ENCODE measurements at places on chromosomes 7 and 10.

DNA sequence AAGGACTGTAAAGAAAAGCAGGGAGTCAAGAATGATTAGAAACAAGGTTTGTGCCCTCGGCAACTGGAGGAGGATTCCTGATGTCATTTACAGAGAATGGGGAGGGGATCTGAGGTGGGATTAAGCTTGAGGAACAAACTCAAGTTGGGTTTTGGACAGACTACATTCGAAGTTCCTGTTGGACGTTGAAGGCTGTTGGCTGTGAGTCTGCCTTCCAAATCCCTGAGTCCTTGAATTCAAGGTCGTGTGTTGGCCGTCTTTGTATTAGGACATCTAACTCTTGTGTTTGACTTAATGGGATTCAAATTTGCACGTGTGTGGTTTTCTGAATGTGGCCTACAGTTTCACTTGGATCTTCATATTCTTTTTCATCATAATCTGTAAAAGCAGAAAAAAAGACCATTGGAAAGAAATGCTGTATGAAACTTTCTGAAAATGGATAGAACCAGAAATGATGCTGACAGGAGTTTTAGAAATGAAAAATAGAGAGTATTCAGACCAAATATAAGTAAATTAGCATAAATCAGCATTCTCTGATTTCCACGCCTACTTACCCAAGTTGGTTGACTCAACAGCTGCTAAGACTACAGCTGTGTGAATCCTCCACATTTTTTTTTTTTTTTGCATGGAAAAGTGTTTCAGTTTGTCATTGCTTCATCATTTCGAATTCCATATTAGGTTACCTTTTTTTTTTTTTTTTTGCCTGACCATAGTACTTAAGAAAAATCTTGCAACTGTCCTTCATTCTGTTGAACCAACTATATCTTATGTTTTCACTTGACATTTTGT lies 94.8 kb downstream of the KIAA1217 start:
- DNase-seq: no peak

- DNase-seq: no peak
Observed at GRCh38 chr7:109873296-109873695, 1217.6 kb upstream of the LRRN3 start.

GRCh38 chr7:41058986-41059741 lies 643.7 kb downstream of the INHBA start:
- no peak for DNase-seq

GRCh38 chr10:51273574-51273973 lies 199.3 kb downstream of the PRKG1 start:
- DNase-seq: no peak

GRCh38 chr10:994836-995558 lies 6.8 kb downstream of the GTPBP4 start:
- DNase-seq: no peak

DNA sequence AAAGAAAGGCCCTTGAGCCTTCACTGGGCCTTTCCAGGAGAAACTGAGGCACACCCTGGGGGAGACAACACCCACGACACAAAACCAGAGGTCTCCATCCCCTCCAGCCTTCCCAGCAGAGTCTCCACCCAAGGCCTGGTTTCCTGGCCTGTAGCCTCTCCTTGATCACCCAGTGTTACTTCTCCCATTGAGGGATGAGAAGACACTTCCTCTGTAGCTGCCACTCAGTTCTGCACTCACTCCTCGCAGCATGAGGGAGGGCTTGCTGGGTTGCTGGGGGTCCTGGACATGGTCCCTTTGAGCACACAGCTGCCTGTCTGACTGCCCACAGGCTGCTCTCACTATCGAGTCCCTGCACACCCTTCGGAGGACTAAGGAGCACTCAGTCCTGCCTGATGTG lies 438.1 kb upstream of the FOXK1 start:
- no peak for DNase-seq

- no peak for DNase-seq
Observed at GRCh38 chr10:6713716-6714115, 133.6 kb upstream of the PRKCQ start.

DNA sequence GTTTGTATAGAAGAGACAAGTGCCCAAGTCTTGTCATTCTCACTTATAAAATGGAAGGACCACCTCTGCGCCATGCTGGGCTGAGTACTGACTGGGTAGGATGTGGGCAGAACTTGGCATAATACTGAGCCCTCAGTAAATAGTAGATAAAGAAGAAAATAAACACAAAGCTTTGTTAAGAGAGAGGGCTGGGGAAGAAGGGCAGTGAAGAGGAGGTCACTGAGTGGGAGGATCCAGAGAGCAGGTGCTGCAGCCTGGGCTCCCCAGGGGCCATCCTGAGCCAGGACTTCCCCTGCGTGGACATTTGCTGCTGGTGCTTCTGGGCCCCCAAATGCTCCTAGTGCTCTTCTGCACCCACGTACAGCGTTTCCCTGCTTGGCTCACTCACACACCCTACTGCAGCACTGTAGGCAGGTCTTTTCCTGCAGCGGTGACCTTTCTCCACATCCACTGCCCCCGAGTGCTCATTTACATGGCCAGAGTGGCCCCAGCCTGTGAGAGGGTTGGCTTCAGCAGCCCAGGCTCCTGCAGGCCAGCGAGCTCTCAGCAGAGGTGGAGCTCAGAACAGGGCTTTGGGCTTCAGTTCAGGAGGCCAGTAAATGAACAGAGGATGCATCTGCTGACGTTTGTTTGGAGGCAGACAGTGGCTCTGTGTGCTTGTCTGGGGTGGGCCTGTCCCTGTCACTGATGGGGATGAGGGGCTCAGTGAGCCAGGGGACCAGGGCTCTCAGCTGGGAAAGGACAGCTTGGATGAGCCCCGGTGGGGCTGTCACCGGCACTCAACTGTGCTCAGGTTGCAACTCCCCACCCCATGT lies 164.6 kb downstream of the ADARB2 start:
- DNase-seq: no peak

DNA sequence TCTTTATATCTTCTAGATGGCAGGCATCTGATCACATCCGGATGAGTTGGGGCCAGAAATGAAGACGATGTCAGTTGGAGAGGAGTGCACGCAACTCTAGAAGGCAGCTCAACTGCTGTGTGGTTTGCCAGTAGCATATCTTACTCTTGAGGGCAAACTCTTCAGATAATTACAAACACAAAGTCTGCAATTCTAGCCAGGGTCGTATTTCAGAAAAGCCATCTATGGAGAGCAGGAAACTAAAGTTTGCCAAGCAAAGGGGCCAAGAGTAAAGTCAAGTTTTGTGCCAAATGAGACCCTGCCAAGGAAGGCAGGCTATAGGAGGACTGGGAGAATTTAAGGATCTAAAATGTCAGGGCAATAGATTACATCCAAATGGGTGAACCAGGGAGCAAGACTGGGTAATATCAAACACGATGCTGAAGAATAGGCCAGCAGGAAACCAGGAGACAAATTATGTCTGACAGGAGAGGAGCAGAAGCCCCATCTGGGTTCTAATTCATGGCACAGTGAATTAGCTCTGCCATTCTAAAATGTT lies 312.5 kb upstream of the SEMA3C start:
- no peak for DNase-seq

GRCh38 chr10:122089311-122090017 lies 100.5 kb downstream of the TACC2 start:
- DNase-seq: no peak

- DNase-seq: no peak
Observed at GRCh38 chr10:16681521-16681920, 135.7 kb downstream of the RSU1 start.

GRCh38 chr7:139697056-139697455 lies 80.7 kb downstream of the HIPK2 start:
- no peak for DNase-seq

DNA sequence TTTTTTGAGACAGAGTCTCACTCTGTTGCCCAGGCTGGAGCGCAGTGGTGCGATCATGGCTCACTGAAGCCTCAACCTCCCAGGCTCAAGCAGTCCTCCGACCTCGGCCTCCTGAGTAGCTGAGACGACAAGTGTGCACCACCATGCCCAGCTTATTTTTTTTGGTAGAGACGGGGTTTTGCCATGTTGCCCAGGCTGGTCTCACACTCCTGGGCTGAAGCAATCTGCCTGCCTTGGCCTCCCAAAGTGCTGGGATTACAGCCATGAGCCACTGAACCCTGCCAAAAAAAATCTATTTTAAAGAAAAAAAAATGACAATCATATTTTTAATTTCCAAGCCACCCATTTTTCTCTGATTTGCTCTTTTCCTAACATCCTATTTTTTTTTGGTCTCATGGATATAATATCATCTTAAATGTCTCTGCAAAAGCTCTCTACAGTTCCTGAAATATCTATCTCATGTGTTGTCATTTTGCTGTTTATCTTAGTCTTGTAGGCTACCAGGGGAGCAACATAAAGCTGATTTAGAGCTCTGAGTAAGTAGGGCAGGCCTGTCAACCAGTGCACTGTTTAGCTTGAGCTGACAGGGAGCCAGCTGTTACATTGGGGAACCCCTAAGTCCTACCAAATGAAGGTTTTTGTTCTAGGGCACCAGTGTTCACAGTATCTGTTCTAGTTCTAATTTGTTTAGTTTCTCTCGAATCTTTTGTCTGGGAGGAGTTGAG lies 29.9 kb upstream of the HBP1 start:
- DNase-seq: peak; percentile 52

- DNase-seq: no peak
Observed at GRCh38 chr7:44263326-44264082, 61.9 kb downstream of the CAMK2B start.

GRCh38 chr7:92517631-92518030 lies 10.7 kb downstream of the PEX1 start:
- peak; percentile 16 for DNase-seq

DNA sequence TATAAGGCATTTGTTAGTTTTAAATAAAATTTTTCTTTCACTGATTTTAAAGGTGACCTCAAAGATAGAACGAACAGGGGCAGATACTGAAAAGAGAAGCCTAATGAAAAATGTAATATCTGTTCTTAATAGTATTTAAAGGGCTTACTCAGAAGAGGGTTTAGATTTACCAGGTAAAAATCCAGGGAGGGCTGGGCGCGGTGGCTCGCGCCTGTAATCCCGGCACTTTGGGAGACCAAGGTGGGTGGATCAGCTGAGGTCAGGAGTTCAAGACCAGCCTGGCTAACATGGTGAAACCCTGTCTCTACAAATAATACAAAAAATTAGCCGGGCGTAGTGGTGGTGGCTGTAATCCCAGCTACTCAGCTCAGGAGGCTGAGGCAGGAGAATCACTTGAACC lies 108.3 kb upstream of the CNTNAP2 start:
- DNase-seq: no peak
